ENCODE measurements at places on chromosomes 3 and 15. TPM values are rescaled to one million over a fixed set of nuclear protein-coding genes. Genes with fewer than 3 reads are reported as not detected.

DNA sequence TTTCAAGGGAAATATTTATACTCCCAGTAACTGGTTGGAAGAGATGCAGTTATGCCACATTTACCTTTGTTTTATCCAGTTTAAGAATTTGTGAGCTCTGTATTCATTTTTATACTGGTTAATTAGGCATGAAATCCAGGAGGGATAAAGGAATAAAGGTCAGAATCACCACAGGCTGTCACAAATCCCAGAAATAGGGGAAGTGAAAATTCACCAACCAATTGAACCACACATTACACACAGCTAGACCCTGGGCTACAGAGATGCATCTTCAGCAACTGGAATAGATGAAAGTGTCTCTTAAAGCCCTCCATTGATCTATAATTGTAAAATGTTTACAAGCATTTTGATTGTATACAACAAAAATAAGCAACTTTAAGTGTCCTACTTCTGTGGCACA, 18.5 kb downstream of the SERPINI1 start:
- DNase-seq = no peak

- peak; percentile 88 for DNase-seq
These were observed 3.5 kb downstream of the PLXND1 start for GRCh38 chr3:129602730-129603560.

Gene ITGA11
- 2.4 TPM for total RNA-seq

Gene CYFIP1
- total RNA-seq = 131 TPM

Gene CRABP1
- total RNA-seq = not detected

DNA sequence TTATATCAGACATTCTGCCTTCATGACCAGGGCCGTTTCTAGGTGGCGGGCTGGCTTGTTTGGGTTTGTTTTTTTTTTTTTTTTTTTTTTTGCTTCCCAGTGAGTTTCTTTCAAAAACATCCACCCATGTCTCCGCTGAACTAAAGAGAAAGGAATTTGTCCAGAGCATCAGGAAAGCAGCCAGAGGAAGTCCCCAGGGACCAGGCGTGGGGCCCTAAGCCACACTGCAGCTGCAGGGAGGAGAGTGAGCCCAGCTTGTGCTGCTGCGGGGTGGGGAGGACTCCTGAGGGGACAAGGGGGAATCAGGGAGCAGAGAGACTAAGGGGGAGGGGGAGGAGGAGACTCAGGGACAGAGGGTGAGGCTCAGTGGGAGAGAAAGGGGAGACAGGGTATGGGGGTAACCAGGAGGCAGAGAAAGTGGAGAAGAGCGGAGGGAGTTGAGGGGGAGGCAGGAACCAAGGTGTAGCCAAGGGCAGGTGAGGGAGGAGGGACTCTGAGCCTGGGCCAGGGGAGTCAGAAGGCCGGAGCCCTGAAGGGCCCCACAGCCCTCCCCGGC, 49.5 kb downstream of the CYP11A1 start:
- peak; percentile 80 for DNase-seq
